ENCODE measurements at places on chromosomes 11 and 22.
A peak's percentile ranks its signal among the peaks of the same experiment; 100 is the strongest.

DNA sequence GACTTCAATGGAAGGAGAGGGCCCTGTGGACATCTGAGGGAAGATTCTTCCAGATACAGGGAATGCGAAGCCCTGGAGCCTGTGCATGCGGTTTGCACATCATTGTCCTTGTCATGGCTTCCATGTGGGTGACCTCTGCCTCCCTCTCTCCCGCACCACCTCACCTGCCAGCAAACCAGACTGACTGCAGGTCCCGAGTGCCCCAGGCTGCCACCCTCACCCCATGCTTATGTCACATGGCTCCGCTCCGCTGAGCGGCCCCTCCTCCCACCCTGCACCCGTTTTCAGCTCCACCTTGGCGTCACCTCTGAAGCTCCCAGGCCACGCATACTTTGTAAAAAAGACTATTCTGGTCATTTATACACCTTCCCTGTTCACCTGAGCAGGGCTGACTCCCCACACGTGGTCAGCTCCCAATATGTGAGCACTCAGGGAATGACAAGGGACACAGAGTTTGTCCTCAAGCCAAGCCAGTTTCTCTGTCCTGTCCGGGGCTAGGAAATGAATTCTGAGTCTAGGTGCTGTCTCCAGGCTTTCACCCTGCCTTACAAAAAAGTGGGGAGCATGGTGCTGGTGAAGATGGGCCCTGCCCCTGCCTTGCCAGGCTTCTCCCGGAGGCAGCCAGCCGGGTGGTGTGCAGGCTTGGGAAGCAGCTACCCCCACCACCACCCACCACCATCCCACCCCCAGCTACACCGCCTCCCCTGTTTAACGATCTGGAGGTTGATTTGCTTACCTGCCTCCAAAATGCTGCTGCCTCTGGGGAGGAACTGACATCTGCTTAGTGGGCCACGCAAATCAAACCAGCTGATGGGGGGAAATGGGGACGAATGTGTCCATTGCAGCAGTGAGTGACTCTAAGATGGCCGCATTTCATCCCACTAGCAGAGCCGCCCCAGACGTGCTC, 32.7 kb downstream of the FAM83F start:
- DNase-seq: no peak

GRCh38 chr11:117044287-117045035, 53.8 kb downstream of the SIK3 start:
- no peak for DNase-seq

- DNase-seq: peak; percentile 52
Measured at GRCh38 chr11:83257761-83258168, 28.4 kb downstream of the CCDC90B start.

GRCh38 chr11:74462009-74462408, 5.3 kb downstream of the KCNE3 start:
- peak; percentile 52 for DNase-seq

DNA sequence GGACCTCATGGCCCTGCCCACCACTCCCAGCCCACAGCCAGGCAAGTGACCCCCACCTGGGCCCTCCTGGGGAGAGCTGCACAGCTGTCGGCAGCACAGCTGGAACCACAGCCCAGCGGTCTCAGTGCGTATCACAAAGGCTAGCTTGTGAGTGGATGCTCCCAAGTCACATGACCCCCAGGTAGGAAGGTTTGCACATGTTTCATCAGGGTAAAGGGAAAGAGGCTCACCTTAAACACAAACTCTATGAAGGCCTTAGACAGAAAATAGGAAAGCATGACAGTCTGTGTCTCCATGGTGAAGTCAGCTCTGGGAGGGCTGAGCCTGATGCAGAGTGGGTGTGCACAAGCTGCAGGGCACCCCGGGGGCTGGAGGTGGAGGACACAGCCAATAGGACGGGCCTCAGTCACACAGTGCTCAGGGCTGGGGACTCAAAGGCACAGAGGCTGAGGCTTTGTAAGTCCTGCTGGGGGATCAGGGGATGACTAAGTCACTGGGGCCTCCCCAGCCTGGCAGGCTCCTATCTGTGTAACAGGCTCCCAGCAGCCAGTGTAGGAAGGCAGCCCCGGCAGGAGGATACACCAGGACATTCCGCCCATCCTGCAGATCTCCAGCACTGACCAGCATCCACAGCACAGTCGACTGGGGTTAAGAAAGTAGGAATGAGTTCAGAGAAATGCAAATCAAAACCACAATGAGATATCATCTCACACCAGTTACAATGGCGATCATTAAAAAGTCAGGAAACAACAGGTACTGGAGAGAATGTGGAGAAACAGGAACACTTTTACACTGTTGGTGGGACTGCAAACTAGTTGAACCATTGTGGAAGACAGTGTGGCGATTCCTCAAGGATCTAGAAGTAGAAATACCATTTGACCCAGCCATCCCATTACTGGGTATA, 22.0 kb downstream of the CELSR1 start:
- DNase-seq: no peak

DNA sequence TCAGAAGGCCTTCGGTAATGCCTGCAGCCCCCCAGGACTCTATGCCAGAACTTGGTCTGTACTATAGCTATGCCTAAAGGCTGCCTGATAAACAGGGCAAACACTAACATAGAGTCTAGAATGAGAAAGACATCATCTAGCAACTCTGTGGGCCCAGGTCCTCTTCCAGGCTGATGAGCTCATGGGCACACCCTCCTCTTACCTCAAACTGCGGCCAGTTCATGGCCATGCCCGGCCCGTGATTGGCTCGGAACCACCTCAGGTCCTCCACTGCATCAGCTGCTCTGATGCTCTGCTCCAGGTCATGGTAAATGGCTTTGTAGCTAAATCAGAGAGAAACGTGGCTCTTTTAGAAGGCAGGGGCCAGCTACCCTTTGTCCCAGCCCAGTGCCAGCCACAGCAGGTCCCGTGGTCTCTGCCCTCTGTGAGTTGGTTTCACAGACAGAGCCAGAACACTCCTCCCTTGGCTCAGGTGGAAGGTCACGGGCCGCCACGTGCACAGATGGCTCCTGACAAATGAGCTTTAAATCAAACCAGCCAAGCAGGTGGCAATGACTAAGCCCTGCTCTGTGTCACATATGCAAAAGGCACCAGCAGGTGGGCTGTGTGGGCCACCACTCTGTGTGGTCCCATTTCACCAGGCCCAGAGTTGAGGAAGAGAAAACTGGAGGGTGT, 25.0 kb upstream of the ARFGAP3 start:
- no peak for DNase-seq

DNA sequence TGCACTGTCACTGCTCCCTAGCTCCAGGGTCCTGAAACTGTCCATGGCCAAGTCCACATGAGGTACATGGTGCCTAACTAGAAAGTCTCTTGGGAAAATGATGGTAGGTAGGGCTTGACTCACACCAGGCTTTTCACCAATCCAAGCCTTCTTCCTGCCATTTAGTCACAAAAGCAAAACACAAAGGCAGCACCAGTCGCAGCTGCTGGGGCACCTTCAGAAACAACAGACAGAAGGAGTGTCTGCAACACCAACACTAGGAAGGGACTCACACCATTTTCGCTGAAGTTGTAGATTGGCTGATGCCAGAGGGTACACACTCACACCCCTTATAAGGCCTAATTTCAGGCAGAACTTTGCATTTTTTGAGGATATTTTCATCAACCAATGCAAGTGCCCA, 55.7 kb downstream of the SYTL2 start:
- DNase-seq: no peak

- no peak for DNase-seq
Measured at GRCh38 chr11:65781152-65781961, 581 bp upstream of the AP5B1 start.

DNA sequence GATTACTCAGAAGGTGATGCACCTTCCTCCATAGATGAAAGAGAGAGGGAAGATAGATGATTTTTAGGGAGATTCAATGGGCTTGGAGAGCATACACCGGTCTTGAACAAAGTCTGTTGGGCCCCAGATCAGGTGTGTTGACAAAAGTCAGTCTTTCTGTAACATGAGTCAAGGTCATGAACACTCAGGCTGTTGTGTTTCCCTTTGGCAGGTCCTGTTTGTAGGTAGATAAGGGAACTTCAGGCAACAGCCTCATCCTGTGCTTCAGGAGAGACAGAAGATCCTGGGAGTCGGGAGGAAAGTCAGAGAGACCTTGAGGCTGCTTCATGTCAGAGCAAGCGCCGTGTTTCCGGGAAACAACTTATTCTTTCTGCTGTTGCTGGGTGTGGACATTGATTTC, 703.1 kb downstream of the BRD1 start:
- DNase-seq: no peak

GRCh38 chr22:28332410-28332809, 347.2 kb downstream of the TTC28 start:
- DNase-seq: no peak

DNA sequence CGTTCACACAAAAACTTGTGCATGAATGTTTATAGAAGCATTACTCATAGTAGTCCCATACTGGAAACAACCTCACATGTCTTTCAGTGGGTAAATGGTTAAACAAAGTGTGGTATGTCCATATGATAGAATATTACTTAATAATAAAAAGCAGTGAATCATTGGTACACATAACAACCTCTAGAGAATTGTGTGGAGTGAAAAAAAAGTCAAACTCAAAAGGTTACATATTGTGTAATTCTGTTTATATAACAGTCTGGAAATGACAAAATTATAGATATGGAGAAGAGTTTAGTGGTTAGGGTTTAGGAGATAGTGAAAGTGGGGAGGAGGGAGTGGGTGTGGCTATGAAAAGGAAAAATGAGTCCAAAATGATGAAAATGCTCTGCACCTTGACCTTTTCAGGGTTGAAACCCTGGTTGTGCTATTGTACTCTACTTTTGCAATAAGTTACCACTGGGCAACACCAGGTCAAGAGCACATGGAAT, 243.4 kb upstream of the DDI1 start:
- no peak for DNase-seq

GRCh38 chr11:93274851-93275250, 55.7 kb upstream of the DEUP1 start:
- DNase-seq: no peak

- no peak for DNase-seq
Measured at GRCh38 chr22:17269224-17269606, 50.0 kb upstream of the ADA2 start.

DNA sequence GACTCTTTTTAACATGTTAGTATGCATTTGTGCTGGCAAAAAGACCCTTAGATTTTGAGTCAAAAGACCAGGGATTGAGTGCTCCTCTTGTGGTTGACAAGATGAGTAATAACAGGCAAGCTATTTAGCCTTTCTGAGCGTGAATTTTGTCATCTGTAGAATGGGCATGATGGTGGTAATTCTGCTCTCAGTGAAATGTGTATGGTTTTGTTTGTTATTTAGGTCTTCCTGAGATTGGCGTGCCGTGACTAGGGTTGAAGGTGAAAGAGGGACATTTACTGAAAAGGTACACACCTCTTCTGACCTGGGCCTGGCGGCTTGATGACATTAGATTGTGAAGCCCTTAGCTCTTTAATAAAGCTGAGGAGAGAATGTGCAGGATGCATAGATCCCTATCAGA, 8.4 kb upstream of the CEP295 start:
- DNase-seq: no peak

GRCh38 chr22:42717197-42717928, 3.3 kb downstream of the A4GALT start:
- no peak for DNase-seq

- DNase-seq: no peak
Measured at GRCh38 chr11:8729837-8730696, 47.5 kb downstream of the RPL27A start.

- DNase-seq: peak; percentile 78
Measured at GRCh38 chr11:95790933-95791708, 823 bp downstream of the CEP57 start.

DNA sequence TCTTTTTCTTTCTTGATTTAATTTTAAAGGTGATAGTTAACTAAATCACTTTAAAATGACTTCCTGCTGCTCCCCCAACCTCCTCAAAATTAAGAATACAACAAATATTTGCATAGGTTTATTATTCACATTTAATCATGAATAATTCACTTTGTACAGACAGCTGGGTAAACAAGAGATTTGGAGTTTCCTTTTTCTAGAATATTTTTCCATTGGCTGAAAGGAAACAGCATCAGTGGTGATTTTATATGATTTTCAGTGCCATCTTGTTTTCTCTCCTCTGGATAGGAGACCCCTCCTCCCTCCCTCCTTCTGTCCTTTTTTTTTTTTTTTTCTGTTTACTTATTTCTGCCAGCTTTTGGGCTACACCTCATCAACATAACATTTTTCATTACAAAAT, 60.5 kb downstream of the LIF start:
- DNase-seq: no peak

DNA sequence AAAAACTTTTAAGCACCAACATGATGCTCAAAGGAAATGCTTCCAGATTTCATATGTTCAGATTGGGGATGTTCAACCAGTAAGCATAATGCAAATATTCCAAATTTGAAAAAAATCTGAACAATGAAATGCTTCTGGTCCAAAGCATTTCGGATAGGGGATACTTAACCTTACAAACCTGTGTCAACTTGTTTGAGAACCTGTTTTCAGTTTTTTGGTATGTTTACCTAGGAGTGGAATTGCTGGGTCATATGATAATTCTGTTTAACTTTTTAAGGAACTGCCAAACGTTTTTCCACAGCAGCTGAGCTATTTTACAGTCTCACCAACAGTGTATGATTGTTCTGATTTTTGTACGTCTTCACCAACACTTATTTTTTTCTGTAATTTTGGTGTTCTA, 23.7 kb downstream of the FAR1 start:
- DNase-seq: no peak

GRCh38 chr22:36822581-36822980, 5.7 kb upstream of the PVALB start:
- DNase-seq: no peak

GRCh38 chr11:76189682-76190081, 16.6 kb downstream of the WNT11 start:
- no peak for DNase-seq

DNA sequence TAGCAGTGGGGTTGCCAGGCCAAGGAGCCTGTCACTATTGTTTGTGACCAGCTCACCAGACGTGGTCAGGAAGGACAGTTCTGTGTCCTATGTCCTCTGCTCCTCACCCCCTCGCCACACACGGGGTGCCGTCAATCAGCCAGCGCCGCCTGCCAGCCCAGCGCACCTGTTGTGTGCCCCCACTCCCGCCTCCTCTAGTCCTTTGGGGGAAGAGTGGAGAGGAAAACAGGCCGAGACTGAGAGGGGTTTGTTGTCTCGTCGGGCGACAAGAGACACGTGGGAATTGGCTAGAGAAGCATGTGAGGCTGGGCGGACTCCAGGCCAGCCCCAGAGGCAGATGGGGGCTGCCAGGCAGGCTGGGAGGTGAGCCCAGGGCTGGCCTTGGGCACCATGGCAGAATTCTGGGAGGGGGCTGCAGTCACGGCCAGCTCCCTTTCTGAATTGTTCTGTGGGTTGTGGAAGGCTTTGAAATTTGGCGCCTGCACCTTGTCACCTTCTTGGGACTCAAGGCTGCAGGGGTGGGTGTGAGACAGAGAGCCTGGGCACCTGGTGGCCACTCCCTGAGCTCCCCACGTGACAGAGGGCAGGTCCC, 3.1 kb upstream of the KCNQ1OT1 start:
- DNase-seq: peak; percentile 80

DNA sequence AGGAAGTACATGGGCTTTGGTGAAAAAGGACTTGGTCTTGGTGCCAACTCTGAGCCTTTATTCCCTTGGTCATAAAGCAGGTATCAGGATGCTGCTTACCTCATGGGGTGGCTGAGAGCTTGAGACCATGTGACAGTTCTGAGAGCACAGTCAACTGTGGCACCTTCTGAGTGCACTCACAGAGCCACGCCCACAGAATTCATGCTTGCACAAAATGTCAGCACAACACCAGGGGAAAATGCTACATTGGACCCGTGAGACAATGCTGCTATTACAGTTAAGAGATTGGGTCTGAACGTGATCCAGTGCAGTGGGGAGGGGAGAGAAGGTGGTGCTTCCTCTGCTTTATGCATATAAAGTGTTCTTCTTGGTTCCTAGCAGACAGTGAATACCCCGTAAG, 79.5 kb upstream of the SPON1 start:
- no peak for DNase-seq

GRCh38 chr11:94424011-94424410, 22.8 kb upstream of the GPR83 start:
- DNase-seq: no peak

Data from right hindlimb (tissue), 1 donor.